ENCODE measurements at places on chromosomes 6 and 20.
A peak's percentile ranks its signal among the peaks of the same experiment; 100 is the strongest.

DNA sequence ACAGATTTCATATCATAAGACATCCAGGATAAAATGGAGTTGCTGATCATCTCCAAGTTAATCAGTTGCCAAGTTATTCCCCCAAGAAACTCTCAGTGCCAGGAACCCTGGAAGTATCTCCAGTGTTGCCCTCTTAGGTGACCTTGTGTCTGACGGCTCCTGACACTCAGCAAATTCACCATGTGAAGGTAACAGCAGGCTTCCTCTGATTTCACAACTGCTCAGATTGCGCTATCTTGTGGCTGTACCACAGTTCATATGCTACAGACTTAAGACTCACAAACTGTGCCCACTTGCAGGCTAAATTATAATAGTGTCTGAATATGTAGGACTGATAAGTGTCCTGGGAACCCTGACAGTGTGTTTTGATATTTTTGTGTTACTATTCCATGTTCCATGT lies 186.6 kb upstream of the OPRM1 start:
- DNase-seq = no peak

DNA sequence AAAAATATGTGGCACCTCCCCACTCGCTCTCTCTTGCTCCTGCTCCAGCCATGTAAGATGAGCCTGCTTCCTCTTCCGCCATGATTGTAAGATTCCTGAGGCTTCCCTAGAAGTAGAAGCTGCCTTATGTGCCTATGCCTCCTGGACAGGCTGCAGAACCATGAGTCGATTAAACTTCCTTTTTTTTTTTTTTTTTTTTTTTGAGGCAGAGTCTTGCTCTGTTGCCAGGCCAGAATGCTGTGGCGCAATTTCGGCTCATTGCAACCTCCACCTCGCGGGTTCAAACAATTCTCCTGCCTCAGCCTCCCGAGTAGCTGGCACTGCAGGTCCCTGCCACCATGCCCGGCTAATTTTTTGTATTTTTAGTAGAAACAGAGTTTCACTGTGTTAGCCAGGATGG lies 112.5 kb downstream of the FAM217A start:
- no peak for DNase-seq

DNA sequence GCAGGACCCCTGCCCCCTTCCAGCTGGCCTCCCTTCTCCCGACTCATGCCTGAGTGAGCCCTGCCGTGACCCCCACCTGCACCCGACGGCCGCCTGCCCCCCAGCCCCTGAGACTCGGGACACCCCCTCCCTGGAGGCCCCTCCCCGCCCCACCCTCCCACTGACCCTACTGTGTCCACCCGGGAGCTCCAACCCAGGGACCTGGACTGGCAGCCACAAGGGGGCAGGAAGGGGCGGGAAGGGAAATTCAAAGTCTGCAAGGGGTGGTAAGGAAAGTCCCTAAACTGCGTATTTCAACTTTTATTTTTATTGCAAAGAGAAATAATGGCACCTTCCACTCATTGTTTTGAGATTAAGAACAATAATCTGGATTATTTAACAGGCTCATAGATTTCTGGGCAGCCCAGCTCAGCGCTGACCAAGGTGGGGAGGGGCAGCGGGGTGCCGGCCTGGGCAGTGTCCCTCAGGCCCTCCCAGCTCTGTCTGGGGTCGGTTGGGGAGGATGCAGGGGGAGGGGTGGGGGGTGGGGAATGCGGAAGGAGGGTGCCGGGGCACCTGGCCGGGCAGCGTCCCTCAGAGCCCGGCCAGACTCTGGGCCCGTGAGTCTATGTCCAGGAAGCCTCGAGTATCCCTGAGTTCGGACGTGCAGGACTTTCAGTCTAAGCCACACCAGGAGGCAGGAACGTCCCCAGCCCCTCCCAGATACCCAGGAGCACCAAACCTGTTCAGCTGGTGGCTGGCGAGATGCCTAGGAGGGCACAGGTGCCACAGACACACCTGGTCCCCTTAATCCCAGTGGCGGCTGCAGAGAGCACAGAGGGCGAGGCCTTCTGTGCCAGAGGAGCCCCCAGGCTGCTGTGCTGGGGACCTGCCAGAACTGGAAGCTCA lies 1.3 kb upstream of the PTK6 start:
- DNase-seq = no peak

DNA sequence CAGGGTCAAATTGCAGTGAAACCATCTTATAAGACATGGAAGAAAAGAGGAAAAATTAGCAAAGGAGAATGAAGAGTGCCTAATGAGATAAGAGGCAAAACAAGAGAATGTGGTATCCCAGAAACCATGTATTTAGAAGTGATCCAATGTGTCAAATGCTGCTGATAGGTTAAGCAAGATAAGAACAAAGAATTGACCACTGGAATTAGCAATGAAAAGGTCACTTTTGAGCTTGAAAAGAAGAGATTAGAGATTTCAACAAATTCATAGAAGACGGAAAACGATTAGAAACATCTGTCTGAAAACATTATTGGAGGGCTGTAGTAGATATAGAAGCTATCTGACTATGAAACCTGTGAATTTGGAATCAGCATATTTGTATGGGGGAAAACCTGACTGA lies 112.2 kb downstream of the AHI1 start:
- DNase-seq = no peak

- DNase-seq = no peak
Measured at GRCh38 chr6:103729658-103730057, 1130.1 kb downstream of the HACE1 start.

DNA sequence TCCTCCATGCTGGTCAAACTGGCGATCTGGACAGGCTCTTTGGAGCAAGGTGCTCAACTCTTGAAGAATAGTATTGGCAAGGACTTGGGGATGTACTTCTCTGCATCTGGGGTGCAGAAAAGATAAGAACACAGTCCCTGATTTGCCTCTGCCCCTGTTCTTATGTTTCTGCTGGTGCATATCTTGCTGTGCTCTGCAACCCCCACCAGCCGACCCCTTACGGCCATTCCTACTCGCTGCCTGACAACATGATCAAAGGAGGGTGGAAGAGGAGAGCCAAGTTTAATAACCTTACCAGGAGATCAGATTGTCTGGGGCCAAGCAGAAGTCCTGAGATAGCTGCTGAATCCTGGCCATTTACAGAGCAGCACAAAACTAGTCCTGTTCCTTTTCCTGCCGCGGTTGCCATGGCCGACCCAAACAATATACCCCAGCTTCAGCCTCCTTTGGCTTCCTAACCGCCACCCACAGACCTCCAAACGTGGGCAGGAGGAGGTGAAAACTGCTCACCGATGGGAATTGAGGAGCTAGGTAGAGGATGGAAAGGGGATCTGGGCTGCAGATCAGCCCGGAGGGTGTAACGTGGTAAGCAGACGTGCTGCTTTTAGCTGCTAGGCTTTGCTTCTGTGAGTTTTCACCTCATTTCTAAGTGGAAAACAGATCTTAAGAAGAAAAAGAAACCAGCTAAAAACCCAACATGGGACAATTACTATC lies 60.9 kb downstream of the ATXN1 start:
- DNase-seq = peak; percentile 78

DNA sequence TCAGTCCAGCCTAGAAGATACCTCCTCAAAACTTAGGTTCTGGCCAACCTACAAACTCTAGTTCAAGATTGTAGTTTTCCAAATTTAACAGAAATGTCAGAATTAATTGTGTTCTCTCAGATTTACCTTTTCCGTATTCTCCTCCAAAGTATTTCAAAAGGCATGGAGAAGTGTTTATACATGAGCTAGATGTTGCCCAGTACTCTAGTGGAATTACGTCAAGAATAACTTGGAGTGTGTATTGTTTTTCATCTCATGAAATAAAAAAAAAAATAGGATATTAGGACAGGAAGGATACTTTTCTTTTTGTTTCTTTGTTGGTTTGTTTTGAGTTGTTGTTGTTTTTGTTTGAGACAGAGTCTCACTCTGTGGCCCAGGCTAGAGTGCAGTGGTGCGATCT lies 32.3 kb upstream of the MARCKS start:
- no peak for DNase-seq

DNA sequence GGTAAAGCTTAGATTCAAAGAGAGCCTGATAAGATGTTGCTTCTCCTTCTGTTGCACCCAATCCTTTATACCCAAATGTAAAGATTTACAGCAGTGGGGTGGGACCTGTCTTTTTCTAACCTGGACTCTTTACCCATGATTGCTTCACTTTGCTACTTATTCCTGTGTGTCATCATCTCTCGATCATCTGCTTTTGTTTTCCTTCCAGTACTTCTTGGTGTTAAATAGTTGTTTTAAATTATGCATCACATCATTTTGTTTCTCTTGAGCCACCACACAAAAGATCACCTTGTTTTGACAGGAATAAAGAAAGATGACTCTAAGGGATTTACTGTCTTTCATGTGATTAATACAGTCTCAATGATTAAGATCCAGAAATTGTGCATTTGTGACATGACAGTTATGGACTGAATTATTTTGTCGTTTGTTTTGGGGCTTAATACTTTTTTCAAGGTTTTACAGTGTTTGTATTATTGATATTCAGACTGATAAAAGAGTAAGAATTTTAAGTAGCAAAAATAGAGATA lies 123.1 kb downstream of the CDKAL1 start:
- no peak for DNase-seq

- DNase-seq = peak; percentile 52
Measured at GRCh38 chr6:6758915-6759654, 170.6 kb downstream of the LY86 start.

DNA sequence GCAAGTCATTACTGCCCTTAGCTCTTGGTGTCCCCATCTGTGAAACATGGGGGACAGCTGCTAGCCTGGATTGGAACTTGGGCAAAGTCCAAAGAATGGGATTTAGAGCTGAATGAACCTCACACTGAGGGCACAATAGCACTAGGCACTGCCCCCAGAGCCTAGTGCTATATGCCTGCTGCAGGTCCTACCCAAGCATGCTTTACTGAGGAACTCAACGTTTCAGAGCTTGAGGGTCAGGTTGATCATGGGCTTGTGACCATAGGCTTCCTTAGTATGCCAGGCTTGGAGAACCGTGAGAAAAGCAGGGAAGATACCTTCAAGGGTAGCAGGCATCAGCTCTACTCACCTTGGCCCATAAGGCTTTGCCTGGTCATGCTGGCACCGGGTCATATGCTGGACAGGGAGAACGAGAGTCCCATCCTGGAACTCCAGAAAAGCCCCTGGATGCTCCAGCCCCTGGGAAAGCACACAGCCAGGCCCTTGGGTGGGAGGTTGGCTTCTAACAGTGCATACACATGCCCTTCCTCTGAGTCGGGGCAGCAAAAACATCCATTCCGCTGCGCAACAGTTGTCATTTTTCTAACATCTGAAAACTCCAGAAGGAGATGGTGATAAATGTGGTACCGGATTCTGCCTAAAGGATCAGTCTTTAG lies 29.7 kb downstream of the EIF2S2 start:
- DNase-seq = no peak

GRCh38 chr6:159931846-159932245 lies 37.0 kb upstream of the IGF2R start:
- no peak for DNase-seq

GRCh38 chr20:9088556-9088955 lies 19.7 kb downstream of the PLCB4 start:
- DNase-seq = no peak

GRCh38 chr6:127342296-127342945 lies 988 bp downstream of the ECHDC1 start:
- DNase-seq = no peak

- DNase-seq = no peak
Measured at GRCh38 chr6:53382421-53382820, 33.7 kb upstream of the ELOVL5 start.

DNA sequence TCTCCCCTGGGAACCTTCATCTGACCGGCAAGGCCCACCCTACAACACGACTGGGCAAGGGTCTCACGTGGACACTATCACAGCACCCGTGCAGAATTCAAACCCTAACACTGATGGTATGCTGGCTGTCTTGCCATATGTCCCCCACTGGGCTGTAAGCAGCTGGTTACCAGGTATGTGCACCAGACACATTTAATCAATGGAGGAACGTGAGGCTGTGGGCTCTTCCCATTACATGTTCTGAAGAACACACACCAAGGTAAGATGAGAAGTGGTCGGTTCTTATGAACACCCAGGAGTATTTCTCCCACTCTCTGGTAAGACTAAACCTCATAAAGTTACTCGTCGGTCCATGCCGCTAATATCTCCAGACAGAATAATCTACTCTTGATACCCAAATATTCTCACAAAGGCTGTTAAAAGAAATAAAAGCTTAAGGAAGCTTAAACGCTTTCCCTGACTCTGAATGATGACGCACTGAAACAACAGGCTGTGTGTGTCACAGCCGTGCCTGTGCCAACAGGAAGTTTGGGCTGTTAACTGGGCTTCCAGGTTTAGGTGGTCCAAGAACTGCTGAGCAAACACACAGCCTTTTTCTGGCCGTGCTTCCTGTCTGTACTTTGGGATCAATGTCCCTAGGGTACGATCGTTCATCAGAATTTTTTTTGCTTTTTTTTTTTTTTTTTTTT lies 75.3 kb downstream of the SLC23A2 start:
- no peak for DNase-seq
